ENCODE measurements at places on chromosomes 2 and 18.

DNA sequence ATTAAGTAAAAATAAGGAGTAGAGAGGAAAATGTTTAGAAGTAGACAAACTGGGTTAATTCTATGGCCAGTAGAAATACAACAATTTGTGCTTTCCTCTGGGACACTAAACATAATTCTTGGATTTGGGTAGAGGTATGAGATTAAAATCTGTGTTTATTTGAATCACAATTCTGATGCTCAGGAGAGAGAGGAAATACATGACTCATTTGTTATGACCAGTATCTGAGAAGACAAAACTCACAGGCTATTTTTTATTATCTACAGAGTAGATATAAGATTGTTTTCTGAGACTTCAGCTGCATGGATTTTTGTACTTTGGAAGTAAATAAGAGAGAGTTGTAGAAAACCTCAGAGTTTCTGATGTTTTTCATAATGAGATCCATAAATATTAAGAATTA, 315.7 kb upstream of the CWC22 start:
- DNase-seq = no peak

DNA sequence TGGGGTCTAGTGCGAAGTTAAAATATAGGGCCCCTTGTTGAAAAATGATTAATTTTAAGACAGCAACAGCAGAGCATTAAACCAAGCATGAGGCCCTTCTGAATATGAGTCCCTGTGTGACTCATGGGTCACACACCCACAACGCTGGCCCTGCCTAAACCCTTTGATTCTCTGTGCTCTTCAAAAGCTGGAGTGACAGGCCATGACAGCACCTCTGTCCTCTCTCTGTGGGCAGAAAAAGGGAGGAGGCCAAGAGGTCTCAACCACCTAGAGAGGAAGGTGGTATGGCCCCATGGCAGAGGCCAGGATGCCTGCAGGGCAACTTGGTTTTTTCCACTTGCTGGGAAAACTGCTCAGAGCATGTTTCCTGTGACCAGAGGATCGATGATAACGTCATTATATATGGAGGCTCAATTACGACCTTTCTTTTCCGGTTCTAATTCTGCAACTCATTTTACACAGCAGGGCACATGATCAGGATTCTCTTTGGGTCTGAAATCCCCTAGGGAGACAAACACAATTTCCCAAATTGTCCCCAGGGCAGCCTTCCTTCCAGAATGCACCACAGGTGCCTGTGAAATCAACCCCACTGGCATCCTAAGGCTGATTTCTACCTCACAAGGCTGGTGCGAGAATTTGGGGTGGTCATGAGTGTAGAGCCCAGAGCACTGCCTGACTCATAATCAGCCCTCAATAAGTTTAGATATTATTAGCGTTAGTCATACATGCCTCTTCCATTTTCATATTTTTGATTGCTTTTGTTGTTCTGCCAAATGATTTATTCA, 102.0 kb upstream of the PPP1CB start:
- no peak for DNase-seq

DNA sequence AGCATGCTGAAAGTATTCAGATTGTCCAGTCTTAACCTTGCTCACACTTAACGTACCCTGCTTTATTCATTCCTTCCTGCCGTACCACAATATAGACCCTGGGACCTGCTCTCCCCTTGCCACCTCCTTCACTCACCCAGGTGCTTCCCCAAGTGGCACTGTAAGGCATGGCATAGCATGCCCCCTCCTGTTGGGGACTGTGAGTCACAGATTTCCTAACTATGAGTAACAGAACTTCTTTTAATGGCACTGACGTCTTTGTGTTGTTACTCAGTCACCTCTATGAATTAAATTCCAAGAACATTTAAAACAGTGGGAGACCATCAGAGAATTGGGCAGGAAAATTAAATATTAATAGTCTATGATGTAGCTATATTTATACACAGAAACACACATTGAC, 117.2 kb downstream of the CTNNA2 start:
- no peak for DNase-seq

- no peak for DNase-seq
These were observed 58.9 kb upstream of the RNU4ATAC start for GRCh38 chr2:121471532-121472469.

DNA sequence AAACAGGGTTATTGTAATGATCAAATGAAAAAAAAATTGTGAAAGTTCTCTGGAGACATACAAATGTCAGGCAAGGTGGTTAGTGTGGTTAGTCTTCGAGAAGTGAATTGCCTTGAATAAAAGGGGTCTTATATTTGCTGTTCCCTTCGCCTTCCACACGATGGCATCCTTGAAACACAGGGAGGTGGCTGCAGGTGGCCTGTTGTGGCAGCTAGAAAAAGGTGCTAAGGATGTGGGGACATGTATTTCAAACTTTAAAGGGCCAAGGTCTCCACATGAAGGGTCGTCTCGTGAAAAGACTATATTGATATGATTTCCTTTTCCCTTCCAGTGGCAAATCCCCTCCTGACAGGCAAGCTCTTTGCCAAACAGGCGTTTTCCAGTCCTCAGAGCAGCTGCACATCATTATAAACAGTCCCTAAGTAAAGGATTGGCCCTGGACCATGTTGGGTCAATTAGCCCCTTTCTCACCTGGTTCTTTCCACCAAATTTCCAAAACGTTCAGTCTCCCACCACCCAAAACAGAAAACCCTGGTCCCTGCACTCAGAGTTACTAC, 68.5 kb downstream of the COPS8 start:
- DNase-seq = no peak

DNA sequence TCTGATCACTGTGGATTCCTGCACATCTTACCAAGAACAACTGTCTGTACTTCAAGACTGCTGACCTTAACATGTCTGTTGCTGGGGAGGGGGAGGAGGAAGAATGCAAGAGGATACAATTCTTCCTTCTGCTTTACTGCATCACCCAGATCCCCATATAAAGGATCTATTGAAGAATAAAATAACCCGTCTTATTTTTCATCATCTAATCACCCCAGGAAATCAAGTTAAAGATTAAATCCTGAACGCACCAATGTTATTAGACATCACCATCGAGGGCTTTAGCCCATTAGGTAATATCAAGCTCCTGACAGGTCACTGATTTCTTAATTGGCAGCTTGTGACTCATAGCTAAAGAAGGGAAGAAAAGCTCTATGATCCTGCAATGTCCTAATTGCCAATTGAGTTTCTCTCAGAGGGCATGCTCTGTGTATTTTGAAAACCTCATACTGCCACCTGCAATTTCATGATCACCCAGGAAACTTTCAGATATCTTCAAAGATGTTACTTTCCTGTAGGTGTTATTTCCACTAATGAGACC, 75.4 kb upstream of the KCNE4 start:
- no peak for DNase-seq

DNA sequence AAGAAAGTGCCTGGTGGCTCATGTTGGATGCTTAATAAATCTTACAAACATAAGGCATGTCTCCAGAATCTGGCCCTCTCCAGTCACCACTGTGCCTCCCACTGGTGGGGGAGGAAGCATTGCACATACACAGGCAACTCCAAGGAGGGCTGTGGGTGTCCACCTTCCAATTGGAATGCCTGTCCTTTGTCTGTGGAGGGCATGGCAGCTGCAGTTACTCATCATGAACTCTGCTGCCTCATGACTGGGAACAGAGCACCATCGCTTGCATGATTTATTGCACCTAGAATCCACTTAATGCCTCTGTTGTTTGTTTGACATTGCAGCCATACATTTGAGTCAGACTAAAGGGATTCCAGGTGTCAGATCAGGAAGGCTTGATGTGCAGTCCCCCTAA, 278.9 kb downstream of the PRKCE start:
- DNase-seq = no peak

GRCh38 chr2:105910497-105911238, 166.0 kb downstream of the NCK2 start:
- DNase-seq = no peak

Data from transverse colon (tissue), 4 donors.